ENCODE measurements at places on chromosomes 4 and X.

DNA sequence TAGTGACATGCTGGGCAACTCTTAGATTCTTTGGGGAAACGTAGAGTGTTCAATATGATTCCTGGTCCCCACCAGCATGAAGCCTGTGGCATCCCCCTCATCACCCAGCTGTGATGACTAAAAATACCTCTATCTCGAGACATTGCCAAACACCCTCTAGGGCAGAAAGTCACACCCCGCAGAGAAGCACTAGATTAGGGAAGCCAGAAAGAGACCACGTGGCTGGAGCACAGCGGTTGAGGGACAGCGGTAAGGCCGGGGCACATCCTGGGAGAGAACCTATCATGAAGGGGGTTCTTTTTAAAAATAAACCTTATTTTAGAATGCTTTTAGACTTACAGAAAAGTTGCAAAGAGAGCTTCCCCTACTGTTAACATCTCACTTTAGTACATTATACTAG is 11.0 kb downstream of the FAT1 start:
- H3K27ac ChIP-seq = no peak overlapping the region
- H3K36me3 ChIP-seq = no peaks in the 10 kb centered on the region
- H3K4me3 ChIP-seq = no peak overlapping the region
- H3K27me3 ChIP-seq = no peaks in the 10 kb centered on the region
- peaks cover 10% of the 10 kb centered on the region for H3K4me1 ChIP-seq

GRCh38 chrX:118627084-118627758 is 100.2 kb upstream of the IL13RA1 start:
- no peak overlapping the region for H3K27ac ChIP-seq
- H3K4me1 ChIP-seq = no peaks in the 10 kb centered on the region
- no peak for DNase-seq
- no peaks in the 10 kb centered on the region for H3K27me3 ChIP-seq

DNA sequence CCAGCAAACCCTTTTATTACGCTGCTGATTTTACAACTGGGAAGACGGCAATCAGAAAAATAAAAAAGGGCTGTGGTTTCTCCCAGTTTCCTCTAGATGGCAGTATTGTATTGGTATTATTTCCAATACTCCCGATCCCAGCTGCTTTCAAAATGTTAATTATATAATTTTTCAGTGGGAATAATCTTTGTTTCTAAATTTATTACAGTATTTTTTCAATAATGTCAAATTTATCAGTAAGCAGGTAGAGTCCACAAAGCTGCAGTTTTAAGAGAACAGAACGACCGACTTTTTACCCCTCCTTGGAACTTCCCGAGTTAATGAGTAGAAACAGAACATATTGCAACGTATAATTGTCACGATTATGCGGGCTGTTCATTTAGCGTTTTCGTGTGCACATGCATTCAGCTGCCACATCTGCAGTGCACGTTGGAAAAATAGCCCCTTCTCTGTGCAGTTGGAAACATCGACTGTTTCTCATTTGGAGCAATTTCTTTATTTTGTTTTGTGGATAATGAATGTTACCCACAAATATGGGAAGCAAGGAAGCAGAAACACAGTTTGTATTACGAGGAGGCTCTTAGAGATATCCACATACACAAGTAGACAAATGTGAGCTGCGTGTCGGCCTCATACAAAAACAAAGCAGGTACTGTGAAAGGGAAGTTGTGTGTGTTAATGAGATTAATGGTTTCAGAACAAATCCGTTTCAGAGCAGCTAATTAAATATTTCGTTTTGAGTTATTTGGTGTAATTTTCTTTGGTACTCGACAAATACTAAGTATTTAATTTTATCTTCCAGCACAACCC is 188.0 kb downstream of the STIM2 start:
- H3K36me3 ChIP-seq = no peaks in the 10 kb centered on the region
- H3K27ac ChIP-seq = no peak overlapping the region
- H3K4me3 ChIP-seq = no peak overlapping the region
- H3K27me3 ChIP-seq = no peaks in the 10 kb centered on the region

- no peaks in the 10 kb centered on the region for H3K27me3 ChIP-seq
- no peaks in the 10 kb centered on the region for H3K36me3 ChIP-seq
- no peak overlapping the region for H3K27ac ChIP-seq
These were observed 4.7 kb upstream of the S100P start for GRCh38 chr4:6688879-6689505.

- no peak overlapping the region for H3K4me3 ChIP-seq
- H3K4me1 ChIP-seq = no peaks in the 10 kb centered on the region
- no peaks in the 10 kb centered on the region for H3K27me3 ChIP-seq
- H3K36me3 ChIP-seq = no peaks in the 10 kb centered on the region
- no peak overlapping the region for H3K27ac ChIP-seq
- DNase-seq = no peak
These were observed 231.2 kb upstream of the VEGFC start for GRCh38 chr4:177023951-177024350.
